ENCODE measurements at places on chromosomes 2 and 18.

- no peak for DNase-seq
Observed at GRCh38 chr2:223856584-223856983, 19.2 kb upstream of the AP1S3 start.

GRCh38 chr18:11883153-11883552 is 25.0 kb downstream of the MPPE1 start:
- DNase-seq: no peak

GRCh38 chr2:226256237-226256636 is 543.4 kb downstream of the IRS1 start:
- no peak for DNase-seq

DNA sequence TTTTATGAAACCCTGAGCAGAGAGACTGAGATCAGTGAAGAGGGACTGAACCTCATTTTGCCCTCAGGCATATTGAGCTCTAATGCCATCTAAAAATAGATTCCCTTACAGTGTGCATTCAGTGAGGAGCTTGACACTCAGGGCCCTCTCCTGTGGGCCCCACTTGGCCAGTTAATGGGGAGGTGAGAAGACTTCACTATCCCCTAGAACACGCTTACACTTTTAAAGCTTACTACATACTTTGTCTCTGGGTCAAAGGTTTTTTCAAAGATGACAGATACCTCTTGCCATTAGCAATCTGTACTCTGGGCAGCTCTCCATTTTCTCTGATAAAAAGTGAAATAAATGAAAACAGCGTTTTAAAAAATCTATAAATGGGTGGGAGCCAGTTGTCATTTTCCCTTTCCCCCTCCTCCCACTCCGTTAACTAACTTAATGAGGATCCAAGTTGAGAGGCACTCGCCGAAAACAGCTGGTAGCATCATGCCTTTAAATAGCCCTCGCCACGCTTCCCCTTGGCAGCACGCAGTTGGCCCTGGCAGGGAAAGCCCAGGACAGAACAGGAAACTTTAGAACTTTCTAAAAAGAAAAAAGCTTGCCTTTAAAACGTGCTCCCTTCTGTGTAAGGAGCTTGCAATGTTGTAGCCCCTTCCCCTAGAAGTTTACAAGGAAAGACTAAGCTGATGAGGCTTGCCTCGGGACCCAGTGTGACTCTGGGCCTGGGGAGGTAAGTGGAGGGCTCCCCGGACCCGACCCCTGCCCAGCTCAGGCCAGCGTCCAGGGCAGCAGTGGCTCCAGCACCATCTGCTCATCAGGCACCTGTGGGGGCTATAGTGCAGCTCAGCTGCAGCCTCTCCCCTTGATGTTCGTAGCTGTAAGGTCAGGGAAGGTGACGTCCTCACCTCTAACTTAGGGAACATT is 58.8 kb upstream of the FOSL2 start:
- no peak for DNase-seq

- no peak for DNase-seq
Observed at GRCh38 chr2:46170611-46171350, 126.4 kb upstream of the EPAS1 start.

DNA sequence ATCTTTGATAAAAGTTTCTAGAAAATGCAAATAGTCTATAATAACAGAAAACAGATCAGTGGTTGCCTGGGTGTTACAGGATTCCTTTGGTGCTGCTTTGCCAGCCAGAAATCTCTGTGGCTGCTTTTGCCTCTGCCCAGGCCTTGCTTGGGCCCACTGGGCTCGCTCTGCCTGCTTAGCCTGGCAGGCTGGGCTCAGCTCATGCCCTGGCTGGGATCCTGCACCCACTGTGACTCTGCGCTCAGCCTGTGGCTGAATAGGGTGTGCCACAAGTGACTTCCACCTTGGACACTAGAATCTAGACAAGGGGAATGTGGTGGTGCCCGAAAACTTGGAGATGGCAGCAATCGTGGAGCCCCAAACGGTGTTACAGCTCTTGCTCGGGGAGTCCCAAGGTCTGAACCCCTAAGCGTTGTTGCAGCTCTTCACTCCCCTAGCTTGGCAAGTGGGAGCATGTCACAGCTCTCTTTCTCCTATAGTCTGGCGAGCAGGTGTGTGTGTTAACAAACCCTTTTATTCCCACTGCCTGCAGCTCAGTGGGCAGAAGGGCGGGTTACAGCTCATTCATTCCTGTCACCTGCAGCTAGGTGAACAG is 50.9 kb downstream of the FBXO48 start:
- DNase-seq: no peak

GRCh38 chr2:16613539-16614011 is 52.1 kb downstream of the CYRIA start:
- no peak for DNase-seq

- DNase-seq: no peak
Observed at GRCh38 chr2:12048550-12048949, 302.1 kb downstream of the LPIN1 start.

DNA sequence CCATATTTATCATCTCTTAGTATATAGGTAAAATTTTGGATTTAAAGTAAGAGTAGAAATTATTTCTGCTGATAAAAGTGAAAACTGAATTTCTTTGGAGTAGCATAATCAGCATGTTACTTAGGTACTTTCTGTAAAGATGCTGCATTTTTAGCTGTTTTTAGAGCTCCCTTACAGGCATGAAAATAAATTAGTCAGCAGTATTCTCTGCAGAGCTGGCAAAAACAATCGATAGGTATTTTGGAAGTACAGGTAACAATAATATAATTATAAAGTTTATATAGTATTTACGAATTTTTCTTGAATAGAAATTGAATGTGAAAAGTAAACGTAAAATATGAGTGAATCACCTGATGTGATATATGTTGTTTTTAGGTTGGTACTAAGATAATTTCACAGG is 83.3 kb downstream of the MIB1 start:
- DNase-seq: no peak

DNA sequence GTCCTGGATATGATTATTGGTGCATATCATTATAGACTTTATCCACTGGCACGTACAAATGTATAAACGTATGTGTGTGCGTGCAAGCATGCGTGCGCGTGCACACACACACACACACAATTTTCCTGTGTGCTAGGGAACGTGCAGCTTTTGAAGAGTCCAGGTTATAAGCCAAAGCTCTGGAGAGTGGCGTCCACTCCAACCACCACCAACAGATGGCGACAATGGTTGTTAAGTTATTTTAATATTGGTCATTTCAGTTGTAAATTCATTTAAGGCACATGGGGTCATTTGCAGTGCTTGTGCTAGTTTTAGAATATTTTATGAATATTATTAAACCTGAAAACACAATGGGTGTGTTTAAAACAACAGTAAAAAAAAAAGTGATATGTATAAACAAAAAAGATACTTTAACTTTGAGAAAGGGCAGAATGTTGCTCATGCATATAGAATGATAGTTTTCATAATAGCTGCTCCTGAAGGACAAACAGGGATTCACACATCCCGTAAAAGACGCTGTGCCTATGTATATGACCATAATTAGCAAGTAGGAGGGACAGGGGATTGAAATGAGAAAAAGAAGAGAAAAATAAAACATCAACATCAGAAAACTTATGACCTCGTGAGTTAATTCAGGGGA is 124.2 kb upstream of the ITGB6 start:
- peak; percentile 63 for DNase-seq

DNA sequence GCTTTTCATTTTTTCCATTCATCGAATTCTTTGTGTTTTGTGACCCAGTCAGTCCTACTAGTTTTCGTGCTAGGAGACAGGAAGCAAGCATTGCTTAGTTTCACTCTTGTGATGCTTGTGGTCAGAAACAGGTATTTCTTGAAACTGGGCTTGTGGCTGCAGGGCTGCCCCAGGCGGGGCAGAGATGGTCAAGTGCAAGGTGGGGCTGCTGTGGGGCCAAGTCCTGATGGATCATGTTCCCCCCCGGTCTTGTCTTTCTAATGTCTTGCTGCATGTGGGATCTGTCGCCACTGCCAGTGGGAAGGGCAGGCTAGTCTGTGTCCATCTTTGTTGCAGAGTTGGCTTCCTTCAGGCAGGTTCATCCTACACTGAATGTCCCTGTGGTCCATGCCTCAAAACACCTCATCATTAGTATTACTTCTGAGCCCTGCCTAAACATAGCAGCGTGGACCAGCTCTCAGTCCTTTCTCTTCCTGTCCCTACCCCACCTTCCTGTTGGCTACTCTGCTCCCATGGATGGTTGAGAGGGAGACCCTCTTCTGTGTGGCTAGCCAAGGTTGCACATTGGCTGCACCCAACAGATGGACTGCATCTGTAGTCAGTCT is 38.7 kb downstream of the INPP4A start:
- DNase-seq: no peak

GRCh38 chr18:9608298-9608697 is 6.1 kb downstream of the PPP4R1 start:
- no peak for DNase-seq

- no peak for DNase-seq
Observed at GRCh38 chr2:154698296-154698720, at the start of gene KCNJ3. Gene KCNJ3, plus strand, starts transcription at chr2:154698695. Its CDS starts 81 bp downstream, at chr2:154698776.

- no peak for DNase-seq
Observed at GRCh38 chr18:3692113-3692621, 242.2 kb downstream of the TGIF1 start.

DNA sequence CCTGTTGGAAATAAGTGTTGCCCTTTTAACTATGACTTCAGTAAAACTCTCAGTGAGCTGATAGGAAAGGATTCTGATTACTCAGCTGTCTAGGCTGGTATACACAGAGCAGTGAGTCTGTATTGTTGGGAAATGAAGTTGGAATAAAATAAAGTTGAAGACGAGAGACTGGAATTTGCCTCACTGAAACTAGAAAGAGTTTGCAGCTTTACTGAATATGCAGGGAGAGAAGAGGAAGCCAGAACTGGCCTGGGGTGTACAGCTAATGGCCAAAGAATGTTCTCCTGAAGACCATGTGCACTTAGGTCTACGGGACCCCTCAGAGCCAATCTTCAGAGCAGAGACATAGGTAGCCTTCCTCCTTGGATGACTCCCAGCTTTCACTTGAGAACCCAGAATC is 26.5 kb downstream of the EIF4E2 start:
- DNase-seq: no peak

- peak; percentile 45 for DNase-seq
Observed at GRCh38 chr18:76801567-76802505, 20.5 kb upstream of the ZNF236 start.

GRCh38 chr2:223416815-223417610 is 185.1 kb downstream of the SCG2 start:
- no peak for DNase-seq

- DNase-seq: no peak
Observed at GRCh38 chr2:22748909-22749308, 636.1 kb upstream of the KLHL29 start.

DNA sequence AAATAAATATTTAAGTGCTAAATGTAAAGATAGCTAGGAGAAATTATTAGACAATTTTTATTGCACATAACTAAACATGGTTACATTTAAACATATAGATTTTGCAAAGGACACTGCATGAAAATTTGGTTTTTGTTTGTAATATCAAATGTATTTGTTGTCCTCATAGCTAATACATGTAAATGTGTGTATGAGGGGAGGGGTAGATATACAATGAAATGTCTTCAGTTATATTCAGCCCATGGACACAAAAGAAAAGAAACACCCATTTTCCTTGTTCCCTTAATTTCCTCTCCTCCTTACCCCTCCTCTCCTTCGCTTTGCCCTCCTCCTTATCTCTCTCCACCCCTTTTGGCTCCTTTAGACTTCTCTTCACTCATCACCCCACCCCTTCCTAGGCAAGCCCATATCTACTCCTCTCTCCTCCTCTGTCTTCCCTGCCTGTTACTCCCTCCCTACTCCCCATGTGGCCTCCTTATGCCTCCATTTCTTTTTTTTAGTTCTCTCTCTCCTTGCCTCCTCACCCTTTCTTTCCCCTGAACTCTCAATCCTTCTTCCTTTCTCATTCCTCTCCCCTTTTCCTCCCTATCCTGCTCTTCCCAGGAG is 1.4 kb downstream of the COL3A1 start:
- DNase-seq: no peak

DNA sequence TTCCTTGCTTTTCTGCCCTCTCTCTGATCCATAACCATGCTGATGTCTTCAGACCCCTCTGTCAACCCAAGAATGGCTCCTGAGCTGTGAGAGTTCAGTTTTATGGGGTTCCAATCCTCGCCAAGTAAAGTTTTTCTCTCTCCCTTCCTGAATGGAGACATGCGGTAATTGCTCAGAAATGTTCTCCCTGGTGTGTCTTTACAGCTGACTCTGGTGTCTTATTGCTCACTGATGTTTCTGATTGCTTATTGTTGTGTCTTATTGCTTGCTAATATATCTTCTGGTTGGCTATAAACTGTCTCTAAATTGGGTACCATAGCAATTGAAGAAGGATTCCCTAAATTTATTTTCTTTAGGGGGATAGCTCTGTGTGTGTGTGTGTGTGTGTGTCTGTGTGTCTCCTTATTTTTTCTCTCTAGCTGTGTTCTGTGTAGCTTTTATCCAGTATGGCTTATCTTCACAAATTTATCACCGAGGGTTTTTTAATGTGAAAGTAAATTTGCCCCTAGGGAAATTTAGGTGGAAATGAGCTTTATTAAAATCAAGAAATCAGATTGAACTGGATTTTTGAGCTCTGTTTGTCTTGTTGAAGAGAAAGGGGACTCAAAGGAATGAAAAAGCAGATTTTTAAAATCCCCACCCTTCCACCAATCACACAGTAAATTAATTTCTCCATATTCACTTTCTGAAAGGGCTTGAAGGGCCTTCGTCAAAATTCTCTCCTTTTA is 19.5 kb downstream of the MGAT5 start:
- DNase-seq: no peak

DNA sequence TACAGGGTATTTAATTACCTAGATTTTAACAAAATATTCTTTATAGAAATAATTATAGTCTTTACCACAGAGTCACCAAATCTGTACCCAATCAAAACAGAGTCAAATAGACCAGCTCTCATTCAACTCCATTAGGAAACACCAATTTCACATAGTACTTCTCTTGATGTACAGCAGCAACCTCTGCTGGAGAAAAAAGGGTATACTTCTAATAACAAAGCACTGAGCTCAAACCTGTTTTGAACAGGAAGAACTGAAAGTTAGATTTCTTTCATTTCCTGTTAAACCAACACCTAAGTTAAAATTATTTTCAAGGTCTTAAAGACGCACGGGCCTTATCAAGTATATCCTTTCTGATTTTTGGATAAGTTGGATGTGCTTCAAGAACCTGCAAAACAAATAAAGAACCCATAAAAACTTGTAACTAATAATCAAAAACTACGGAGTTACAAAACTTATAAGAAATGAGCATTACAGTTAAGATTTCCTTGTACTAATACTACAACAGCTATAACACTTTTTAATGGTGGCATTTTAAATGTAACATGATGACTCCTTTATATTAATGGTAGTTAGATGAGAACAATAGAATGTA is 79.0 kb downstream of the TTC21B start:
- peak; percentile 65 for DNase-seq

GRCh38 chr2:42116195-42117181 is 52.7 kb upstream of the EML4 start:
- no peak for DNase-seq

DNA sequence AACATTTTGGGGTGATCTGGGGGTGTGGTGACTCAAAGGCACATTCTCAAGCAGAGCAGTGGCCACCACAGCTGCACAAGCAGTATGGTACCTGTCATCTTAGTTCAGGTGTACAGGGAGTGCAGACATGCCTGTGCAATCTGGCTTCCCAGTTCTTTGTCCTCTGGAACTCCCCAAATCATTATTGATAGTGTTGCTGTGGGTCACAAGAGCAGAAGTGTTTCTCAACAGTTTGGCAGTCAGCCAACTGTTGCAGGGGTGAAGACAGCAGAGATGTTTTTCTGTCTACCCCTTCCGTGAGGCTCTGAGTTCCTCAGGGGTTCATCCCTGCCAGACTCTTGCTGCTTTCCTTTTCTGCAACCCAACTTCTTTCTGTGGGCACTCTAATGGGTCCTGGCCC is 206.5 kb upstream of the ZSWIM2 start:
- DNase-seq: no peak

All from CD4-positive, alpha-beta T cell treated with Interleukin-2 at 100 ng/mL for 4 hours (primary cell).